ENCODE measurements at places on chromosomes 3 and 15. TPM values are rescaled to one million over a fixed set of nuclear protein-coding genes. Genes with fewer than 3 reads are reported as not detected.

NXPE3 gene
- 31.7 TPM for total RNA-seq

DNA sequence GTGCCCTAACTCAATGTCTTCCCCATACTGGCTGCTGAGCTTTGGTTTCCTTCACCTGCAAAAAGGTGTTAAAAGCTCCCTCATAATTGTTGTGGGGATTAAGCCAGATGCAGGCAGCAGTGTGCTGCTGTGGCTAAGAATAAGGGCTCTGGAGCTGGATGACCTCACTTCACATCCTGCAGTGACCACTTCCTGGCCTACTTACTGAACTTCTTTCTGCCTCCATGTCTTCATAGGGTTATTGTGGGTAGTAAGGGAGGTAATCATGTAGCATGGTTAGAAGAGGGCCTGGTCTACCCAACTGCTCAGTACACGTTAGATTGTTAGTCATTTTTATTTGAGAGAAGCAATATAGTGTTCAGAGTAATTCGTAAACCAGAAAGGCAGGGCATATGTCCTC lies 18.4 kb downstream of the GYG1 start:
- no peak for DNase-seq

- no peak for DNase-seq
Observed at GRCh38 chr3:66609660-66610561, 109.1 kb upstream of the LRIG1 start.

UROC1 gene
- not detected for total RNA-seq

NUP210 gene
- total RNA-seq: 125 TPM

GRCh38 chr3:180804916-180805315 lies 107.6 kb upstream of the FXR1 start:
- no peak for DNase-seq

All from T-helper 17 cell (primary cell).